ENCODE measurements at places on chromosomes 12 and 14.

DNA sequence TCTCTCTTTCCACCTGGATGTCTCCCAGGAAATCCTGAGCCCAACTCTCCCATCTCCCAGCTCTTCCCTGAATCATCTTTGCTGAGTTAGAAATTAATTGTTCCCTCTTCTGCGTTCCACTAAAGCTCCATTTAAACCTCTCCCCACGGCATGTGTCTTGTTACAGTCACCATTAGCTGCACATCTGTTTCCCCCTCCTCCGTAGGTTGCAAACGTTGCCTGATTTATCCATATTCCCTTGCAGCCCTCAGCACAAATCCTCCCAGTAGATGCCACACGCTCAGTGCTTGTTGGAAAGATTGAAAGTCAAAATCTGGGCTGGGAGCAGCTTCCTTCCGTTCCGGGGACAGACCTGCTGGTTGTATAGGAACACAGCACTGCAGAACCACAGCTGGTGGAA lies 90.4 kb downstream of the SLC24A4 start:
- DNase-seq = no peak

DNA sequence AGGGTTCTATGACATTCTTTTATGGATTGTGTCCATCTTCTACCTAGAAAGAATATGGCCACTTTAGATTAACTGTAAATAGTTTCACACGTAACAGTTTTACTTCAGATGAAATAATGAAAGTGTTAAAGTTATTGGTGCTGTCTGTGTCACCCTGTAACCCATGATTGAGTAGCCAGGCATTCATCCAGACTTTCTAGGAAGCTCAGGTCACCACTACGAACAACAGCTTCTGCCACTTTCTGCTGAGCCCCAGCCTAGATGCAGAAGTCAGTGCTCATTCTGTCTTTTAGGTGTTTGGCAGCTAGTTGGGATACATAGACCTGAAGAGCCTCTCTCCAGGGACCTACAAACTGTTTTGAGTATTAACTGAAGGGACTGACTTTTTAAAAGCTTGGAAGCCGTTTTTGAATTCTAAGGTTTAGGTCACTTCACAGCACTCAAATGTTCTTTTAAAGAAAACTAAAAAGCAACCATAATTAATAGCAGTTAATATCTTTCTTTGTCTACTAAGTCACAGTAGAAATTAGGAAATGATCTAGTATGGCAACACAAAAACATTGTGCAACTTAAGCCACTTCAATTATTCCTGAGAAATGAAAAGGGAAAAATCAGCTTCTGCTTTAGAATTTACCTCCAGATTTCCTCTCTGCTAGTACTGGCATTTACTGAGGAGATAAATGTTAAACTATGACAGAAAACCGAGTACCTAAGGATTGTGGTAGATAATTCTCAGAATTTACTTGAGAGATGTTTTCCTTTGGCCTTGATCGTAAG lies 266.9 kb downstream of the CCDC91 start:
- DNase-seq = no peak

DNA sequence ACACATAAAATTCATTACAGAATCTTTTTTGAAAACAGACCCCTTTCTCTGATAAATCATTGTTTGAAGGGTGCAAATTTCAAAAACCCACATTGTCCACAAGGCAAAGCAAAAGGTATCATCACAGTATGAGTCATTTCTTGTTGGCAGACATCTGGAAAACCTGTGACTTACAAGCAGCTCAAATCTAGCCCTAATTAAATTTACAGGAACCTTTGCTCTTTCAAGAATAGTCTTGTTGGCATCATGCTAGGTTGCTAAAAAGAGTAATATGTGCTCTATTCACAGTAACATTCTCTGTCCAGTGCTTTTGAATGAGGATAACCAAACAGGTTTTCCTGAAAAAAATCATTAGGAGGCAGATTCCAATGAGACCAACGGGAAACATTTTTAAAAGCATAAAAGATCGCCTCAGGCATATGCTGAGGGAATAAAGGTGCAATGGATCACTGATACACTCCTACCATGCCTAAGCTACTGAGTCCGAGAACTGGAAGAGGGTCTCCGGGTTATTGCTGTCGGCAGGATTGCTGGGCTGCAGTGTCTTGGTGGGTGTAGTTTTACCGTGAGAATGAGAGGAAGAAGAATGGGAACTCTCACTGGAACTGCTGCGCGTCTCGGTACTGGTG lies 55.5 kb upstream of the TTC7B start:
- DNase-seq = no peak

- DNase-seq = no peak
These were observed 71.9 kb downstream of the DYRK2 start for GRCh38 chr12:67720351-67720856.
